ENCODE measurements at places on chromosomes 6 and 20.

- DNase-seq = no peak
These were observed 849.9 kb upstream of the EYS start for GRCh38 chr6:66556936-66557335.

DNA sequence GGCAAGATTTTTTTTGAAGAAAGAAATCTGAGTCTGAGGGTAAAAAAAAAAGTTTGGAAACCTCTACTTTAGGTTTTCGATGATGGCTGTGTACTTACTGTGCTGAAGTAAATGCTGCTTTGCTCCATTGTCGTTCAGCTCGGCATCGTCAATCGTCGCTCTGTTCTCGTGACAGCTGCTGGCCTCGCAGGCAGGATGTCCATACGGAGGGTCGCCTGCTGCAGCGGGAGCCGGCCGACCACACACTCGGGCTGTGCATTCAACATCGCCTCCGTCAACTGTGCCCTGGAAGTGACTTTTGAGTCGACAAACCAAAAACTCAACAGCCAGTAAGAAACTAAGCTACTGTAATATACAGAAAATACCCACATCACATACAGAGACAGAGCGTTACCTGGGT lies 53.1 kb upstream of the SMOC2 start:
- DNase-seq = no peak

DNA sequence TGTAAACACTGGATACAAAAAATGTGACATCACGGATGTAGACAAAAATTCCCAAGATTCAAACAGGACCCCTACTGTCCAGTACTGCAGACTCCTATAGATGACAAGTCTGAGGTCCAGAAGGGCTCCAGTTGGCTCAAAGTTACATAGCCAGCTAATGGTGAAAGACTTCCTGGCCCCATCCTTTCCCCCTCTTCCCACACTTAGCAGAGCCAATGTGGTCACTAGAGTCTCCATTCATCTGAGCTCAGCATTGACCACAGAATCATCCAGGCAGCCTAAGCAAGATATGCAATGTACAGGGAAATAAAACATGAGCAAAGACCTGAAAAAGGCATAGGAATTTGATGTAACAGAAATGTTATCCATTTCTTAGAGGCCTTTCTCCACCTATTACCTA lies 180.5 kb downstream of the ADAT2 start:
- DNase-seq = no peak

GRCh38 chr20:8640461-8640860 lies 428.4 kb upstream of the PLCB4 start:
- DNase-seq = no peak

DNA sequence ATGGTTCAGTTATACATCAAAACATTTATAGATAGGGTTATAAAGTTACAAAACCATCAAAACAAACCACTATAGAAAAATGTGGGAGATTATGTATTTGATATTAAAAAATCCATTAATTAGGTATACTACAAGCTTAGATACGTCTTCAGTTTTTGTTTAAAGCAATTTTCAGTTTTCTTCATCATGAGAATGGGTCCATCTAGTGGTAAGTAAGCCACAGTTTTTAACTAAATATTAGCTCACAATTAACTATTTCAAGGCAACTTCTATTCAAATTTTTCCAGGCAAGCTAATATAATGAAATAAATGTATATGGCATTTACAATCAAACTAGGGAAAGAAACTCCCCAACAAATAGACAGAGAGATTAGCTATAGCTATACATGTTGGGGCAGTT lies 44.4 kb downstream of the RNGTT start:
- no peak for DNase-seq

Data from stimulated activated naive B cell treated with anti-CD40 and anti-IgM and Interleukin-4, amounts not matched to agents 10 μg/mL and 1 μg/mL and 100 μg/mL, for 72 hours (primary cell).